ENCODE measurements at places on chromosomes 1 and 21. TPM values are rescaled to one million over a fixed set of nuclear protein-coding genes. Genes with fewer than 3 reads are reported as not detected.

The ARHGEF16 gene
- 92.4 TPM for total RNA-seq

The ILDR2 gene
- total RNA-seq = 1.3 TPM

The CACNA1S gene
- total RNA-seq = not detected

The CAMK1G gene
- total RNA-seq = 0.17 TPM

The CCDC181 gene
- total RNA-seq = 0.15 TPM

The CRNN gene
- total RNA-seq = not detected

The SH2D2A gene
- total RNA-seq = 2.4 TPM

The CCDC30 gene
- total RNA-seq = 1.8 TPM

The HSD3B1 gene
- total RNA-seq = 0.70 TPM

The SELENBP1 gene
- 2,164 TPM for total RNA-seq

The SPATA6 gene
- total RNA-seq = 11.2 TPM

The PTCH2 gene
- total RNA-seq = 0.47 TPM

The HNRNPU gene
- total RNA-seq = 225 TPM

The GJB3 gene
- 6.7 TPM for total RNA-seq

The NBPF6 gene
- total RNA-seq = 0.89 TPM

The PTPN22 gene
- 5.6 TPM for total RNA-seq

The PADI6 gene
- not detected for total RNA-seq

The TMPRSS3 gene
- total RNA-seq = 0.43 TPM

The CFHR2 gene
- not detected for total RNA-seq

The UBE2J2 gene
- total RNA-seq = 46.3 TPM

The CELA2B gene
- not detected for total RNA-seq

The XCL1 gene
- total RNA-seq = not detected

The HECTD3 gene
- 112 TPM for total RNA-seq

The RAB3B gene
- 9.2 TPM for total RNA-seq

The HSPB7 gene
- total RNA-seq = 17.6 TPM

The SLC44A5 gene
- 6.7 TPM for total RNA-seq

The F3 gene
- 52.4 TPM for total RNA-seq

The FCMR gene
- total RNA-seq = 4.8 TPM

The CFAP107 gene
- total RNA-seq = not detected

The FCRL3 gene
- total RNA-seq = 0.53 TPM

The SUSD4 gene
- total RNA-seq = 0.28 TPM

The NME7 gene
- total RNA-seq = 5.5 TPM

The PRKCZ gene
- 67.8 TPM for total RNA-seq

The SLC44A3 gene
- 72.1 TPM for total RNA-seq

The FAM151A gene
- 7.8 TPM for total RNA-seq

The RASAL2 gene
- 14.5 TPM for total RNA-seq

All from left colon (tissue), 2 donors.